Activated naive CD4-positive, alpha-beta T cell treated with Interleukin-2 at 50 U/mL for 16 hours (primary cell): ENCODE measurements at places on chromosomes 7 and 10.

DNA sequence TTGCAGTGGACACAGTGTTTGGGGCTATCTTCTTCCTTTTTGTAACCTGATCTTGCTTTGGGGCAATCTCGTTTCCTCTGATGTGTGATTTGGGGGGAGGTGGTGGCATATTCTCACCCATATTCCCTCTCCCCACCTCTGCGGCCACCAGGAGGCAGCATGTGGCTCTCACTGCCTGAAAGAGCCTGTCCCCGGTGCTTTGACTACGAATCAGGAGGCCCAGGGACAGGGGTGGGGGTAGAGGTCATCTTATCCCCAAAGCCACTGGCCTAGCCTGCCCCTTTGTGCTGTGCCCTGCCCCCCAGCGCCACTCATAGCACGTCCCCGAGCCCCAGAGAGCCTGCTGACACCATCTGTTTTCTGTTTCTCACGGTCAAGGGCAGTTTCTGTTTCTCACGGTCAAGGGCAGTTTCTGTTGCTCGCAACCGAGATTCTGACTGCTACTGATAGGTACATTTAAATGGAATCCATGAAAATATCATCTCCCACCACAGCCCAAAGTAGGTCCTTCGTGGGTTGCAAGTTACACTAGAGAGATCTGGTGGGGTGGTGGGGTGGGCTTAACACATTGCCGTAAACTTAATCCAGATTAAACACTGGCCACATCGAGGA is 28.2 kb downstream of the PHYH start:
- DNase-seq = peak; percentile 45

- DNase-seq = no peak
These were observed 27.6 kb upstream of the SFMBT2 start for GRCh38 chr10:7438196-7438986.

- no peak for DNase-seq
These were observed 215.5 kb downstream of the AUTS2 start for GRCh38 chr7:69813637-69814240.

DNA sequence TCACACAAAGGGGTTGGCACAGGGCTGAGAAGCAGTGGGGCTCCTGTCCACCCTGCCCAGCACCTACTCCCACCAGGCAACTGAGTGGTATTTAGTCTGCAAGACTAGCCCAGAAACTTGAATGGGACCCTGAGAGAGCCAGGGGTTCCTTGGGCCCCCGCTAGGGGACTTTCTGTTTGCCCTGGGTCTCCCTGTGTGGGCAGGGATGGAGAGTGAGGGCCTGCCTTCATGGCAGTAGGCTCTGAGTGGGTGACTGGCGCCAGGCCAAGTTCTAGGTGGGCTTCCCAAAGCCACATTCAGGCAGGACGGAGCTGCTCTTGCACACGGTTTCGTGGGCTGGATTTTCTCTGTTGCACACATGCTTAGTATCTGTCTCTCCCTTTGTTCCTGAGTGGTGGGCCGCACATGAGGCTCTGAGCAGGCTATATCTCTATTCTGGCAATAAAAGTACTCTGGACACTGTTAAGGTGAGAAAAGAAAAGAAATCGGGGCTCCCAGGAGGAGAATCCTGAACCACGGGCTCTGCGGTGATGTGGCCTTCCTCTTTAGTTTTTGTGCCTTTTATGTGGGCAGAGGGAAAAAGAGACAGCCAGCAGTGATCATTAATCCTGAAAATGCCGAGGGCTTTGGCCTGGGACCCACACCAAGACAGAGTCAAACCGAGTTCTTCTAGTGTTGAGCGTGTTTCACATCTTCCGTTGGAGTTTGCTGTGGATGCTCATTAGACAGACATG is 26.9 kb downstream of the IL2RA start:
- DNase-seq = peak; percentile 2

DNA sequence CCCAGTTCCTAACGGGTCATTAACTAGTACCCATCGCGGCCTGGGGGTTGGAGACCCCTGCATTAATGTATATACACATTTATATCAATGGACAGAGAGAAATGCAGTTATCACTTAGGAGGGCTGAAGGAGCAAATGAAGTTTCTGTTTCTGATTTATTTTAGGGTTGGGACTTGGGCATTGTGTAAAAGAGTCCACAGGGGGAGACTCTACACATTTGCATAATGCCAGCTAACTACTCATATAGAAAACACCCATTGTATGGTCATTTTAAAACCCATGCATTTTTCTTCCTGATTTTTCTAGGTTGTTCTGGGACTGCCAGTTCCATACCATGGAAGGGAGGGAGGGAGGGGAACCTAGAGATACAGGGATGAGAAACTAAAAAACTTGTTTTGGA is 23.5 kb downstream of the BCCIP start:
- DNase-seq = no peak

GRCh38 chr10:66209025-66209424 is 716.8 kb upstream of the LRRTM3 start:
- no peak for DNase-seq

DNA sequence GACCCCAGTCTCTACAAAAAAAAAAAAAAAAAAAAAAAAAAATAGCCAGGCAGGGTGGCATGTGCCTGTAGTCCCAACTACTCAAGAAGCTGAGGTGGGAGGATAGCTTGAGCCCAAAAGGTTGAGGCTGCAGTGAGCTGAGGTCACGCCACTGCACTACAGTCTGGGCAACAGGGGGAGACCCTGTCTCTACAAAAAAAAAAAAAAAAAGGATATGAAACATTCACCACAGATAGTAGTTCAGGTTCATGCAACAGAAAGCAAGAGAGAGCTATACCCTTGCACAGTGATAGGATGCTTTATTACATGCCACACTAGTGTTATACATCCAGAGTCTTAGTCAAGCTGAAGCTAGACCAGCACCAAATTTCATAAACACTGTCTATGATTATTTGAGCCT is 148.4 kb upstream of the KAT6B start:
- DNase-seq = no peak

DNA sequence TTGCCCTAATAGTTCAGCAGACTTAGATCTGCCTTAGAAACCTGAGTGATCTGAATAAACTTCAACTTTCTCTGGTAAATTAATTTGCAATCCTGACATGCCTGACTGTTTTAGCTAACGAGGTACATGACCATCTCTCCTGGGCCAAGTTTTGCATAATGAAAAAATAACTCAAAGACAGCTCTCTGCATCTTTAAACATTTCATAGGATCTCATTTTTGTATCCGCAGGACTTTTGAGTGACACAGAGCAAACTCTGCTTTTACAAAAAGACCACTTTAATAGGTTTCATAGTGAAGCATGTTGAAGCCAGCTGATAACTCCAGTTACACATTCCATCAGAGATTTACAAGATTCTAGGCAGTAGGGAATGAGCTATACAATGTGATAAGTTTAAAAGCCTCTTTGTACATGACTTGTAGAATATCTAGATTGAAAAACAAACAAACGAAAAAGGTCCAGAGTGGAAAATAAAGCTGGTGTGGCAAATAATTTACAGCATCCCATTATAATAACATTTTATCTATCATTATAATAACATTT is 2.1 kb downstream of the PRKG1 start:
- no peak for DNase-seq

- DNase-seq = no peak
These were observed 25.0 kb downstream of the VTI1A start for GRCh38 chr10:112471878-112472487.

DNA sequence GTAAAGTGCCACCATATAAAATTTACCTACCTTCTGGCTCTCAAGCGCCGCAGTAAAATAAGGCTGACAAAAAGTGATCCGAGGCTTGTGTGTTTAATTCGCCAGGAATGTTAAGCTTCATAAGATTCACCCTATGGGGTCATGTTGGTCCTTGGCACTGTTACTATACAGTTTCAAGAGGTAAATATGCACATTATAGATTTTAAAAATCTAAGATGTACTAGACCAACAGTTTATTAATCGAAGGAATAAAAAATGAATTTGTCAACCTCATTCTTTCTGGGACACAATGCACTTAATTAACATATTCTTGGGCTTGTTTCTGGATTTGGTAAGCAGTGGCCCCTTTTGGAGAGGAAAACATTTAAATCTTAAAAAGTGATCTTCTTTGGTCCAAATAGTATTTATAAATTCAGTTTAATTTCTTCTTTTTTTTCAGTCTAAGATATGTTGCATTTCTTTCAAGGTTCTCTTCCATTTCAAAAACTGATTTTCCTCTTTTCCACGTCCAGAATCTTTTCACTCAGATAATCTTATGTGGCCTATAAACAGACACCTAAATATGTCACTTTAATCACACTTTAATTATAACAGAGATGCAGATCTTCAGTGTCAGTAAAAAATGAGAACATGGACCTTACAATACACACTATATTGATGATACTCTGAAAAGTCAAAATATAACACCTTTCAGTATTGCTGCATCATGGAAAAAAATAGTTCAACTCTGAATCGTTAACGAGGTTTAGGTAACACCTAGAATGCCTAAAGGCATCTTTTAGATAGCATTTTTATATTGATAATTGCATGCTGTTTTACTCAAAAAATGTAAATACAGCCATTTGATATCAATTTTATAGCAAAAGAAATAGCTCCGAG is 3.8 kb upstream of the SKIDA1 start:
- no peak for DNase-seq

DNA sequence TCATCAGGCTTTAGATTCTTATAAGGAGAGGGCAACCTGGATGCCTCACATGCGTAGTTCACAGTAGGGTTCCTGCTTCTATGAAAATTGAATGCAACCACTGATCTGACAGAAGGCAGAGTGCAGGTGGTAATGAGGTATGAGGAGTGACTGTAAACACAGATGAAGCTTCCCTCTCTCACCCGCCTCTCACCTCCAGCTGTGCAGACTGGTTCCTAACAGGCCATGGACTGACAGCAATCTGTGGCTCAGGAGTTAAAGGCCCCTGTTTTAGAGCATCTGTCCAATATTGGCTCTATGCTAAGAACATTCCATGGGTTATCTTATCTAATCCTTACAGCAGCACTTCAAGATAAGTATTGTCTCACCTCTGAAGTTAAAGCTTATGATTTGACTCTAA is 213.5 kb upstream of the NRP1 start:
- no peak for DNase-seq

DNA sequence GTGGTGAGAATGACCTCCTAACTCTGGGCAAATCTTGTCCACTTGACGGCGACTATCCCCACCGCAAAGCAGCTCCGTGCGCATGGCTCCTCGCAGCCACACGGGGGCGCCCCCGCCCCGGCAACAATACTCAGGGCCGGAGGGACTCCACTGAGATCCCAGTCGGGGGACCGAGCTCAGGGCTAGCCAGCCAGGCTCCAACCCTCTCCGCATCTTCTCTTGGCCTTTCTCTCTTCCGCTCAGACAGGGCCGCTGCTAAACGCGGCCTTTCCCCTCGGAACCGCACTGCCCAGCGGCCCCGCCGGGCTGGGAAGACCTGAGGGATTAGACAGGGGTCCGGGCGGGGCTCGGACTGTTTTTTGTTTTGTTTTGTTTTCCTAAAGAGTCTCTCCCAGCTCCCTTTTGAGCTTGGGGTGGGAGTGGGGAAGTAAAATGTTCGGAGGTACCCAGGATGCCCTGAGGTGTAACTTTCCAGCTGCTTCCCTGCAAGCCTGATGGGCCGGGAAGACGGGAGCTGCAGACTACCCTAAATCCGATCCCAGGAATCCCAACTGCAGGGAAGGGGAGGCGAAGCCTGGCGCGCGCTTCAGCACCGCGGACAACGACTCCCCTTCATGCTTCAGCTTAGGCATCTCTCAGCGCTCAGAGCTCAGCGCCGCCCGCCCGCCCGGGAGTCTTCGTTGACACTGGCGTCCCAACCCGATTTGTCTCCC is 2.7 kb downstream of the KCNIP2 start:
- peak; percentile 80 for DNase-seq

DNA sequence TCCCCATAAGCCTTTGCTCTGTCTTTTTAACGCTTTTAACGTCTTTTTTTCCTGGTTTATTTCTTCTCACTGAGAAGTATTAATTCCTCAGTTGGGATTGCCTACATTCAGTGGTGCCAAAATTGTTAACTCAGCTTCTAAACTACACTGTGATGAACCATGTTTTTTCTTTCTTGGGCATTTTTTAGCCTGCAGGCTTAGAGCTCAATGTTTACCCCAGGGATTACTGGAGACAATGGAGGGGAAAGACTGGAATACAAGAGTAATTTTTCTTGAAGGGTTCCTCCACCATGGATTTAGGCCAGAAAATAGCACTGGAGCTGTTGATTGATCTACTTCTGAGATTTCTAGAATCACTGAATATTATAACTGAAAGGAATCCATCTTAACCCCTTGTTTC is 19.8 kb downstream of the STAMBPL1 start:
- DNase-seq = no peak

DNA sequence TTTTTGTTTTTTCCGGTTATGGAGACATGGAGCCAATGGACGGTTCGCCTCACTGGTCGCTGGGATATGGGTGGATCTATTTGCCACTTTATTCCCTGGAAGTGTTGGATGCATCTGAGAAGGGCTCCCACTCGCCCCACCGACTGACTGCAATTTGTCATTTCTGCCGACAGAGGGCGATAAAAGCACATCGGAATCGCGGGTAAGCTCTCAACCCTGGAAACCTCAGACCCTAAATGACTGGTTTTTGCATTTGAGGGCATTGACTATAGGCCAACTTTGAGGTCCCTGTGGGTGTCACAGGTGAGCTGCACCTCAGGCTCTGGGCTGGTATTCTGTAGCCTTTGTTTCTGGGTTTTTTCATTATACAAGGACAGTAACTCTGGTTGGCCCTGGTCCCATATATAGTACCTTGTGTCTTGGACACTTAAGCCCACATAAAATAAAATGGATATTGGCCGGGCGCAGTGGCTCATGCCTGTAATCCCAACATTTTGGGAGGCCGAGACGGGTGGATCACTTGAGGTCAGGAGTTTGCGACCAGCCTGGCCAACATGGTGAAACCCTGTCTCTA is 11.9 kb upstream of the OPALIN start:
- peak; percentile 53 for DNase-seq

DNA sequence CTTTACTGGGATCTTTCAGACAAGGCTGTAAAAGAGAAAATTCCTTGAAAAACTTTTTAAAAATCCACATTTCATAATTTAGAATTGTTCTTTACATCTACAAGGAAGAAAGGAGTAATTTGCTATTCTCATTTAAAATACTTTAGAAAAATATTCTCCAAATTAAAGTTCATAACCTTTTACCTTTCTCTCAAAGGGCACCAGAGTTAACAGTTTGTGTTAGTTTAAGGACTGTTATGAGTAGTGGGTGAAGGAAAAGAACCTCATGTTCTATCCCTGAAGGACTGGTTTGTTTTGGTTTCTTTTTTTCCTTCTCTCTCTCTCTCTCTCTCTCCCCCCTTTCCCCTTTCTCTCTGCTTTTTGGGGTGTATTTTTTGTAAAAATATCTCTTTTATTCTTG is 4.1 kb downstream of the AGMO start:
- no peak for DNase-seq

DNA sequence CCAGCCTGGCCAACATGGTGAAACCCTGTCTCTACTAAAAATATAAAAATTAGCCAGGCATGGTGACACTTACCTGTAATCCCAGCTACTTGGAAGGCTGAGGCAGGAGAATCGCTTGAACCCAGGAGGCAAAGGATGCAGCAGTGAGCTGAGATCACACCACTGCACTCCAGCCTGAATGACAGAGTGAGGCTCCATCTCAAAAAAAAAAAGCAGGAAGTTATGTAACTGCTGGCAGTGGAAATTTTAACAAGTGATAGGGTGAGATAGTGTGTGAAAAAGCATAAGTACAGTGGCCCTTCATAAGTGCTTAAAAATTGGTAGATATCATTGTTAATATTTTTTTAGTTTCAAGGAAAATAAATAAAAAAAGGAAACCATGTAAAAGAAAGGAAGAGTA is 12.3 kb downstream of the AKR1C3 start:
- DNase-seq = no peak

- DNase-seq = no peak
These were observed 50.2 kb downstream of the SND1 start for GRCh38 chr7:127702052-127702652.
